ENCODE measurements at places on chromosomes 7 and 10. TPM values are rescaled to one million over a fixed set of nuclear protein-coding genes. Genes with fewer than 3 reads are reported as not detected.

ASAH2 gene
- total RNA-seq = 2.4 TPM

GDF2 gene
- total RNA-seq = not detected

MYL10 gene
- total RNA-seq = not detected

GIMAP8 gene
- total RNA-seq = 22.0 TPM

STK17A gene
- 29.4 TPM for total RNA-seq

FKBP6 gene
- not detected for total RNA-seq

GALNT17 gene
- total RNA-seq = 2.2 TPM

PDZD7 gene
- total RNA-seq = 0.55 TPM

C10orf53 gene
- total RNA-seq = not detected

OR13A1 gene
- not detected for total RNA-seq

SMARCD3 gene
- 36.5 TPM for total RNA-seq

RASSF4 gene
- 122 TPM for total RNA-seq

ACTL6B gene
- total RNA-seq = not detected

CDNF gene
- 1.4 TPM for total RNA-seq

HTR5A gene
- not detected for total RNA-seq

ANKRD2 gene
- not detected for total RNA-seq

SLC13A1 gene
- total RNA-seq = not detected

UBE2D4 gene
- 25.1 TPM for total RNA-seq

UNCX gene
- total RNA-seq = not detected

NPSR1 gene
- not detected for total RNA-seq

FZD8 gene
- total RNA-seq = 13.0 TPM

NIPSNAP2 gene
- 56.7 TPM for total RNA-seq

FRAT1 gene
- total RNA-seq = 8.2 TPM

SLC26A5 gene
- 0.19 TPM for total RNA-seq

CLRN3 gene
- 0.29 TPM for total RNA-seq

MEOX2 gene
- 22.1 TPM for total RNA-seq

GCK gene
- 0.48 TPM for total RNA-seq
